ENCODE measurements at places on chromosomes 11 and 22.

DNA sequence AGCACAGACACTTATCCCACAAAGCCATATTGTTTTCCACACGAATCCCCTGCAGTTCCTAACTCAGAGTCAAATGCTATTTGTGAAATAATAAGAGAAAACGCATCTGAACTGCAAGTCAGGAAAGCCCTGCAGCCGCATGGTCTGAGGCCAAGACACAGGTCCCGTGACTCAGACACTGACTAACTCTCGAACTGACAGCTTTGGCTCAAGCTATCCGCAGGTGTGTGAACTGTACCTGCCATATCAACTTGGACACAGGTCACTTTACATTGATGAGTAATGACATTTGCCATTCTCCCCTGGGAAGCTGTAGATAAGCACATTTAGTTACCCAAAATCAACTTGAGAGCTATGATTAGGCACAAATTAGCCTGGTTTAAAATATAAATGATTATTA, 34.9 kb upstream of the NFRKB start:
- DNase-seq = no peak

- no peak for DNase-seq
These were observed 694.7 kb downstream of the NTM start for GRCh38 chr11:132064987-132065620.

GRCh38 chr11:112727341-112727841, 233.8 kb upstream of the NCAM1 start:
- no peak for DNase-seq

- DNase-seq = no peak
These were observed 75.4 kb upstream of the KCNQ1OT1 start for GRCh38 chr11:2775083-2775625.

GRCh38 chr11:3942956-3943497, 87.6 kb downstream of the STIM1 start:
- no peak for DNase-seq

DNA sequence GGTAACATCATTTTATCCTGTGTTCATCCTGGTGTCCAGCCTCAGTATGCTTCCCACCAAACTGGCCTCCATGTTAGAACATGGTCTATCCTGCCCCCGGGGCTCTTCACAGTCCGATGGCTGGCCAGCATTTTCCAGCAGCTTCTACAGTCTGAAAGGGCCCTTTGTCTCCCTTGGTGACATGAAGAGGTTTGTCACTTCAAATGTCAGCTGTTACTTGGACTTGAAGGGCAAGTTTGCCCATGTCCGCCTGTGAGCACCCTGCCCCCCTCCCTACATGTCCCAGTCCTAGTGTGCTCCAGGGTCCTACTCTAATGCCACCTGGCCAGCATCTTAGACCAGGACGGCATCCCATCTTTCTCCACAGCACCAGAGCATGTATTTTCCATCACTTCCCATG, 24.7 kb downstream of the PATZ1 start:
- DNase-seq = no peak
